Immature natural killer cell (primary cell): ENCODE measurements at places on chromosomes 1 and 21.
A peak's percentile ranks its signal among the peaks of the same experiment; 100 is the strongest.

GRCh38 chr1:168783458-168784210 is 54.6 kb upstream of the DPT start:
- DNase-seq = no peak

GRCh38 chr21:31873275-31873695 is 465 bp downstream of the HUNK start:
- DNase-seq = no peak

GRCh38 chr1:22518379-22518778 is 44.9 kb upstream of the EPHA8 start:
- DNase-seq = no peak

GRCh38 chr1:171355727-171356126 is 41.7 kb downstream of the FMO4 start:
- DNase-seq = no peak

DNA sequence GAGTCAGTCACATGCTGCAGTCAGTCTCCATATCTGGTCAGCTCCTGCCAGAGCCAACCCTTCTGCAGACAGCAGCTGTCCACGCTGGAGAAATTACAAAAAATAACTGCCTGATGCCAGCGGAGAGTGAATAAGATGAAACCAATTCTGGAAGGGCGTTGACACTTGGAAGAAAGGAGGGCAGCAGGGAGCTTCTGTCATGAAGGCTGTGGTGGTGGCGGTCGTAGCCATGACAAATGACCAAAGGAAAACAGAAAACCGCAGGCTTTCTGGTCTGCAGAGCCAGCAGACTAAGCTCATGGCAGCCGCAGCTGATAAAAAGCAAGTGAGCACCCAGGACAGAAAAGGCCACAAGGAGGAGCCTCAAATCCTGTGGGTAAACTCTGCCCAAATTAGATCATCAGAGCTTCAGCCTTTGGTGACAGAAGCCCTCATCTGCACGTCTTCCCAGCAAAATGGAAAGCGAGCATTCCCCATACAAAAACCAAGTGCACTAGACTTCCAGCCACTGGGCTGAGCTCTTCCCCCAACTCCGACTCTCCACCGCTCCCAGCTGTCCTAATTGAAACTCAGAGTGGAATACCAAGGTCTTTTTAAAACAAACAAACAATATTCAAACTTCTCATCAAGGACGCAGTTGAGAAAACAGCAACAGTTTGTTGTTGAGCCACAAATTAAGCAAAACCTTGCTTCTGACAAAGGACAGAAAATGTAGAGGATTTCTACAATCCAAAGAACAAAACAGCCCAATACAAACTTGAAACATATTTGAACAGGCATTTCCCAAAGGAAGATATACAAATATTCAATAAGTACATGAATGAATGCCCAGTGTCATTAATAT is 28.7 kb downstream of the RSPH1 start:
- DNase-seq = peak; percentile 46

- no peak for DNase-seq
These were observed 159.9 kb downstream of the TRABD2B start for GRCh38 chr1:47837056-47837830.

DNA sequence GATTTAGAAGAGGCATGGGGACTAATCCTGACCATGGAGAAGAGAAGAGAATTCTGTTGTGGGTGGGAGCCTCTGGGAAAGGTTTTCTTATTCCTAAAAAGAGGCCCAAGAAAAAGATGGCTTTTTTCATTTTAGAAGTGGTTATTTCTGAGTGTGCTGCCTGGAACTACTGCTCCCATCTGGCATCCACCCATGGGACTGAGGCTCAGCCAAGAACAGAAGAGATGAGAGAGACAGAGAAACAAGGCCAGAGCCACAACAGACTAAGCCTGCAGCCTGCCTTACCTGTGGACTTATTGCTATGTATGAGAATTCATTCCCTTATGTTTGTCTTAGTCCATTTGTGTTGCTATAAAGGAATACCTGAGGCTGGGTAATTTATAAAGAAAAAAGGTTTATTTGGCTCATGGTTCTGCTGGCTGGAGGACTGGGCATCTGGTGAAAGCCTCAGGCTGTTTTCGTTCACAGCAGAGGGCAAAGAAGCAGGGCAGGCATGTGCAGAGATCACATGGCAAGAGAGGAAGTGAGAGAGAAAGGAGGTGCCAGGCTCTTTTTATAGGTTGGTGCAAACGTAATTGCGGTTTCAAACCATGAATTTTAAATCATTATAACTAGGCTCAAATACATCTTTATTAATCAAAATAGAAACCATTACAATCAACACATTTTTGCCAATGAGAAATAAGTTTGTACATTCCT is 57.5 kb upstream of the PRDM2 start:
- DNase-seq = no peak

DNA sequence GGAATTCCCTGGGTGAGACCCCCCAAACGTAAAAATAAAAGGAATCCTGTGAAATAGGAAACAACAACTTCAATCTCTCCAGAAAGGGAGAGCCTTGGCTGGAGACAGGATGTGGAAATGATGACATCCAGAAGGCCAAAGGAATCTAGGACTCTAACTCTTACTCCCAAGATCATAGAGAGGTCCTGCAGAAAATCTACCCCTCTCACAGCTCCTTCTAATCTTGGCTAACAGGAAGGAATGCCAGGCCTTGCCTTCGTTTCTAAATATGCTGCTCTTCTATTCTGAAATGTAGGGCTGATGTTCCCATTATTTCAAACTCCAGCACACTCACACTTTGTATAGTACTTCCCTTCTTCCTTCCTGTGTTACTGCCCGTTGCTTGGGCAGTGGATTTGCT is 40.7 kb downstream of the ARHGEF11 start:
- no peak for DNase-seq
